ENCODE measurements at places on chromosomes 13 and 19. TPM values are rescaled to one million over a fixed set of nuclear protein-coding genes. Genes with fewer than 3 reads are reported as not detected.
A peak's percentile ranks its signal among the peaks of the same experiment; 100 is the strongest.

Gene KCNC3
- total RNA-seq = not detected

Gene ZNF83
- total RNA-seq = 29.2 TPM

DNA sequence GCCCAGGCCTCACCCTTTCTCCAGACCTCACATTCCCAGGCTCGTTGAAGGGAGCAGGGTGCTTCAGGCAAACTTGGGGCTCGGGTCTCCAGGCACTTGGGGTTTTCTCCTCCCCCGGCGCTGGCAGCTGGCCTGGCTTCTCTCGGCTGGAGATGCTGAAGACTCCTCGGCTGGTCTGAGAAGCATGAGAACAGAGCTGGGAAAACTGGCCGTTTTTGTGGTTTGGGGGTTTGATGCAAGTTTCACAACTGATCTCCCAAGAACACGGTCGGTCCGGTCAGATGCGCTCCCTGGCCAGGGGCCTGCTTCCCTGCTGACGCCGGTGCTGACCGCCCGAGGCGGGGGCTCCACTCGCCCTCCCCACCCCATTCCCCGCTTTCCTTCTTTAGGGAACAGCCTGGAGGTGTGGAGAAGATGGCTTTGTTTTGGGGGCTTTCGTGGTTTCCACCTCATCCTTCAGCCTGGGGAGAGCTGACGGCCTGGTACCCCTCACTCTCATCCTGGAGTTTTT lies 35.3 kb downstream of the CEBPA start:
- no peak for DNase-seq

Gene C19orf85
- not detected for total RNA-seq

DNA sequence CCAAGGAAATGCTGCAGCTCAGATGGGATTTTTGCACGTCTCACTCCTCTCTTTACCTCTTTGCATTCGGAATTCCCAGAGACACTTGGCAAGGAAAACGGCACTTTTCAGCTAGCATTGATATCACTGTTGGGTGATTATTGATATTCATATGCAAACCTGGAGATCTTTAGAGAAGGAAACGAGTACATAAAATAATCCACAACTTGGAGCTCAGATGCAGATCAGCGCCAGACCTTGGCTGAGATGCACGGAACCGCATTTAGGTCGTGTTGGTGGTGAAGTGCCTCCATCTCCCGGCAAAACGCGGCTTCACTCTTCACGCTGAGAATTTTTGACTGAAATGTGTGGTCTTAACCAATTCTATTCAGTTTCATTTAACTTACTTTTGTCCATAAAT lies 77.2 kb upstream of the ARHGEF7 start:
- no peak for DNase-seq

DNA sequence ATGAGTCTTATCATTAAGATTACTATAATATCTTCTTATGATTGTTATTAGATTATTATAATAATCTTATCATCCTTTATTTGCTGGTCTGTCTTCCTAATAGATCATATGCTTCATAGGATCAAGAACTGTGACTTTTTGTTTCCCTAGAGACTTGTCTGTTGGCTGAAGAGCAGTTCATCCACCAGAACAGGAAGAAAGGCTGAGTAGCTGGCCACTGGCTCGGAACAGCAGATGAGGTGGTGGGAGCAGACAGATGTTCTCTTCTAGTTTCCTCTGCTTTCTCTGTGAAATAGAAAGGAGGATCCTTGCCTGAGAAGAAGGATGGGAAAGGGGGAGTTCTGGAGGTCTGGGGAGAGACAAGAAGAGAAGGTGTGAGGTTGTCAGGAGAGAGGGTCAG lies 120.0 kb downstream of the CCNA1 start:
- no peak for DNase-seq

GRCh38 chr13:52195401-52195837 lies 36.0 kb upstream of the NEK3 start:
- DNase-seq = no peak

Gene ATP5F1D
- 33.8 TPM for total RNA-seq

GRCh38 chr13:35475960-35476943 lies at the start of gene MAB21L1:
TSS of gene MAB21L1 (minus strand) at chr13:35476689. CDS start at chr13:35476138, 551 bp downstream.
- DNase-seq = peak; percentile 61

GRCh38 chr13:94711561-94712286 lies 621 bp downstream of the SOX21 start:
- peak; percentile 37 for DNase-seq

GRCh38 chr13:19519049-19519448 lies 42.3 kb downstream of the TPTE2 start:
- DNase-seq = no peak

GRCh38 chr19:53908935-53909415 lies at the start of gene CACNG7:
TSS of gene CACNG7 (plus strand) at chr19:53909278. CDS start at chr19:53912832, 3,554 bp downstream.
- DNase-seq = no peak

Gene FSD1
- total RNA-seq = not detected

Data from MG63 (cell line).